ENCODE measurements at places on chromosomes 6 and 20. TPM values are rescaled to one million over a fixed set of nuclear protein-coding genes. Genes with fewer than 3 reads are reported as not detected.

- DNase-seq = peak; percentile 87
Measured at GRCh38 chr6:26157251-26158075, 70.2 kb downstream of the HFE start.

DNA sequence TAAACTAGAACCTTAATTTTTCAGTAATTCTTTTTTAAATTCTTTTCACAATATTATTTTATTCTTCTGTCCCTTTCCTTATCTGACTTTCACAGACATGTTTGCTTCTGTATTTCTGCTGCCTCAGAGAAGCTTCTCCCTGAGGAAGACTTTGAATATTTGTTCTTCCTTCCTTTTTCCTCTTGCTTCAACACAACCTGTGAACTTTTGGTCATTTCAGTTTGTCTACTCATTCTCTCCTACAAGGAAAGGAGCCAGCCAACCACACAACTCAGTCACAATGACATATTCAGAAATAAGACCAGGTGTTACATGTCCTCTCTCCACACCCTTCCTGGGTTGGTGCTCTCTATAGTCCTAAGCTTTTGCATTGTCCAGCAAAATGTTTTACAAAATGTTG, 310.4 kb downstream of the TFAP2B start:
- no peak for DNase-seq

- DNase-seq = peak; percentile 92
Measured at GRCh38 chr6:139134817-139135577, at the start of gene HECA. Gene HECA, plus strand, starts transcription at chr6:139135080. Its CDS starts 317 bp downstream, at chr6:139135397.

DNA sequence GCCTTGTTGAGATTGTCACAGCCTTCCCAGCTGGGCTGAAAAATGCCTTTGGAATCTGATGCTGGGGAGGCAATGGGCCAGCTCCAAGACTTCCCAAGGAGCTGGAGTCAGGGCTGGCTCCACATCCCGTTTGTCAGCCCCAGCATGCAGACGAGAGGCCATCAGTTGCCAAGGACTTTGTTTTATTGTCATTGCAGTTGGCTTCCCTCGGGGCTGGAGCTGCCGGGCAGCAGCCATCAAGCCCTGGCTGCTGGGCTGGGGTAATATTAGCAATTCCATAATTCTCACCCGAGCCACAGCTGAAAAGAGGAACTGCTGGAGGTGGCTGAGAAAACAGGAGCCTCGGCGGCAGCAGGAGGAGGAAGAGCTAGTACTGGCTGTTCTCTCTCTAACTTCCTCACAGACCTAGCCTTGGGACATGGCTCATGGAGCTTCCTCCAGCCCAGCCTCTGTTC, 182.5 kb downstream of the CDC5L start:
- peak; percentile 35 for DNase-seq

DNA sequence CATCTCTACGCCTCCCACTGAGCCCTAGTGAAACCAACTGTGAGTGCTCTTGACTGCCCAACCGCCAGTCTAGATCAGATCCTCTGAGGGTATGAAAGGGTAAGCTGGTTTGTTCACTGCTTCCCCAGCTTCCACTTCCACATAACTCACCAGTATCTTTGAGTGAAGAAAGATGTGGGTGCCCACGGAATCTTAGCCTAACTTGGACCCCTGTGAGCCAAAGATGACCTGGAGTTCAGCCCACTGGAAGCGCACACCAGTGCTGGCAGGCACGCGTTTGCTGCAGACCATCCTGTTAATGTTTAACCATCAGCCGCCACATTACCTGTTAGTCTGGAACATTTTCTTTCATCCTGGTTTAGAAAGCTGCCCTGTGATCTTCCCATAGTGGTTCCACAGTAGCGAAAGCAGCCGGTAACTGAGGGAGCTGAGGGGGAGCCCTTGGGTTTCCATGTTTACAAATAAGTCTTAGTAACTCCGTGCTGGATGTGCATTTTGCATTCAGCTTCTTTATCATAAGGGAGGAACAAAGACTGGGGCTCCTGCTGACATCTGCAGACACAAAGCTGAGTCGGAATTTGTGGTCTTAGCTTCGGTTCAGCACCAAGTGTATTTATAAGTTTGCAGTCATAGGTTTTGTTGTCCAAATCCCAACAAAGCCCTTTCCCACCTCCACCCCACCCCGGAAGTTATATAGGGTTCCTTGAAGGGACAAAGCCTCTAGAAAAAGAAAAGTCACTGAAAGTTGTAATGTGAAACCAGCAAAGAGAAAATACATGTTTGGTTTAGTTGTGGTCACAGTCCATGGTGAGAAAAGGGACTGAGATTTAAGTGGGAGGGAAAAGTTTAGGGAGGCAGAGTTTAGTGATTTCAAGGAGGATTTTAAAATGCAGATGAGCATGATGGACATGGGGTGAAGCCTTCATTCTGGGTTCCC, 71.0 kb downstream of the SSR1 start:
- no peak for DNase-seq

- no peak for DNase-seq
Measured at GRCh38 chr6:109671733-109672132, 19.3 kb downstream of the AK9 start.

- DNase-seq = no peak
Measured at GRCh38 chr6:134546962-134547645, 229.2 kb upstream of the SGK1 start.

DNA sequence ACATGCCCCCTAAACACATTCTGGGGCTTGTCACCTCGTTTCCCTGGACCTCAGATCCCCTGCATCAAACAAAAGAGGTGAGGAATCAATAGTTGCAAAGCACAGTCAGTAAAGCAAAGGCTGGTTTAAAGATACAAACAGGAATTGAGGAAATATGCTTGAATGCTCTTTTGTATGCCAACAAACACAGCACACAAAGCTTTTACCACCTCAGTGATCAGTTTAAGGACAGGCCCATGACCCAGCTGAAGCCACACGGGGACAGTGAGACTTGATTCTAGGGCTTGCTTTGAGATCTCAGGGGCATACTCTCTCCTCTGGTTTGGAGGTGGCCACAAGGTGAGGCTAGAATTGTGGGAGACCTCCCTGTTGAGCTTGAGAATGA, 182.9 kb upstream of the CST7 start:
- DNase-seq = no peak

IMPG1 gene
- not detected for total RNA-seq
